RWPE1 (cell line): ENCODE measurements at places on chromosomes 6 and 20.
A peak's percentile ranks its signal among the peaks of the same experiment; 100 is the strongest.

DNA sequence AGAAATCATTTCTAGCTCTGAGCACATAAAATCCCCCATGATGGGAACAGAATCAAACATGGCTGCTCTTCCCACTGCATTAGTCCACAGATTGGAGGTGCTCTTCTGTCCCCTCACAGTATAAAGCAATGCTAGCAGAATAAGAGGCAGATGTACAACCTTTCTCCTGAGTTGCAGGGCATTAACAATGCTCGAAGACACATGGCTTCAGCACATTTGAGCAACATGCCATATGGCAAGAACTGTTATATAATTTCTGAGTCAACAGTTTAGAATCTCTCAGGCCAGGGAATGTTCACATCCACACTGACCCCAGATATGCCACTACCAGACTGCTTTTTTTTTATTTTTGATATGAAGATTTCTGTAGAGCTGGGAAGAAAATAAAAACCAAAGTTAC lies 119.6 kb downstream of the KIF13A start:
- peak; percentile 20 for DNase-seq

DNA sequence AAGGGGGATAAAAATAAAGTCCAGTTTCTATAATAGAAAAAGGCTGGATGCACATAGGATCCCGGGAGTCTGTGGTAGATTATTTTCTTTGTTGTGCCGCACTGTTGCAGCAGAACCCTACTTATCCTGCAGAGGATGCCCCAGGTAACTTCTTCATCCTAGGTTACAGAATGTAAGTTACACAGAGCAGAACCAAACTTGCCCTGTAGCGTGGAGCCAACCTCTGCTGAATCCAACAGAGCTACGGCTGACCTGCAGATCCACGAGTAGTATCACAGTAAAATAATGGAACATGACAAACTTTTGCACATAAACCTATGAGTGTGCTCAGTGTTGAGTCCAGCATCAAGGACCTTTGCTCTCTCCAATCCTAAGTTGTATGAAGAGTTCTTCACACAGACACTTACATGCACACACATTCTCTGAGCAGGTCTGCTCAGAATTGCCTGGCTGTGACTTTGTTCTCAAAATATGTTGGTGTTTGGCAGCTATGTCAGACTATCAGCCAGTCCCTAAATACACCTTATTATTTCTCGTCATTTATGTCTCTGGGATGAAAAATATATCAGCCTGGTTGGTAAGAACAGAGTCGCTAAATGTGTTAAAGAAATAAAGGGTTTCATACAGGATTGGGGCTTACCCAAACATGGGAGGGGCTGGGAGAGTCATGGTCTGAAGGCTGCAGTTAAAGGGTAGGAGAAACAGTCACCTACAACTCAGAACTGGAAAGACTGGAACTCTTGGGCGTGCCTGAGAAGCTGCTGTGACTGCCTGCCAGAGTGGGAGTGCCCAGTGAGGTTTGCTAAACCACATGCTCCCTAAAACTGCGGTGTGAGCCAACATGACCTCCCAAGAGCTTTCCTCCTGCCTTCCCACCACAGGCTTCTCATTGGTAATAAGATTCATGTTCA lies 165.1 kb upstream of the SLC24A3 start:
- DNase-seq = peak; percentile 73

GRCh38 chr6:17816921-17817611 lies 110.3 kb upstream of the NUP153 start:
- DNase-seq = no peak

- no peak for DNase-seq
Measured at GRCh38 chr6:15239616-15240364, 6.1 kb upstream of the JARID2 start.

DNA sequence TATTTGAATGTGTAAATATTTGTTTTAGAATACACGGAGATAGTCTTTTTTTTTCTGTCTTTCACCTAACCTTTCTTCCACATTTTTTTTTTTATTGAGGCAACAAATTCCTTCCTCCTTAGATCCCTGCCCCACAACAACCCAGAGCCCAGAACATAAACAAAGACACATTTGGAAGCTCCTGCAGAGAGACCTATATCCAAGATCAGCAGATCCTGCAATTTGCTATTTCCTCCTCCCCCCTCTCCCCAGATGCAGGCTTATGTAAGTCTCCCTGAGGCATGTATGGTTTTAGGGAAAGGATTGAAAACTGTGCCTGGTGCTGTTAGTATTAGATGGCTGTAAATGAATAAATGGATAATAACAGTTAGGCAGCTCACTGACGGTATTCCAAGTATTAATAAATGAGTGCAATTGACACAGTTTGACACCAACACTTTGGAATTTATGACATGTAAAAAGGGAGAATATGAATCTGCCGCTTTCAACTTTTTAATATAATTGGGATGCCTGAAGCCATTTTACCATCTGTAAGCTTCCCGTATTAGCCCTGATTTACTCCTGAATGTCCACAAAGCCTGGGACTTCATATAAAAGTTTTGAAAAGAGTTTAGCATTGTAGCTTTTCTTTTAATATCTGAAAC lies 608.3 kb upstream of the CITED2 start:
- no peak for DNase-seq

DNA sequence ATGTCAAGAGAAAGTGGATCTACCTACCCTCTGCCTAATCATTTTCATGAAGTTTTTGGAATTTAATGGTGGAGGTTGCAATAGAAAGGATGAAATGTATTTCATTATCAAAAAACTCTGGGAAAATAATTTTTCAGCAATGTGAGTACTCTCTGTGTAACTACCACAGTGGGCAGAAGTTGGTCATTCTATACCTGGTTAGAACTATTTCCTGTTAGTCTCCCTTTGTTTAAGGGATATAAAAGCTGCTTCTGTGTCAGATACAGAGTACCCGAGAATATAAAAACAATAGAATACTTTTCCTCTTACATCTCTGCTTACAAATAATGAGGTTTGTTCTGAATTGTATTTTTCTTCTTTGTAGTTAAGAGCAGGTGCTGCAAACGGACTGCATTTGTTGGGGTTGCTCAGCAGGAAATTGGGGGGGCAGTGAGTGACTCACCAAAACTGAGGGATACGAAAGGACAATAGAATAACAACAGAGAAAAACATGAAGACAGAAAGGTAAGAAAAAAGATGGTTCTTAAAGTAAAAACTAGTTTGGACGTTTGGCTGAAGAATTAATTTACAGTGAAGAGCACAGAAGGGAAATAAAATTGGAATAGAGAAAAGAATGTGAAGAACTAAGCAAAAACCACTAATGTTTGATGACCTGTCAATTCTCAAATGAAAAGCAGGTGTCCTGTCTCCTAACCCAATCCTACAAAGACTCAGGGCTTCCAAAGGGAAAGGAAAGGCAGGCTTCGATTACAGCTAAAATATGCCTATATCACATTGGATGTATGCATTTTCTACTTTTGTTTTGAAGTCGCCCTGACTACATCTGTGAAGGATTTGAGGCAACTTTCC lies 703.1 kb downstream of the RFPL4B start:
- no peak for DNase-seq

GRCh38 chr6:169890901-169891300 lies 139.5 kb downstream of the ERMARD start:
- DNase-seq = no peak

GRCh38 chr6:21933351-21933750 lies 339.8 kb downstream of the SOX4 start:
- no peak for DNase-seq

- no peak for DNase-seq
Measured at GRCh38 chr6:98044151-98044561, 761.1 kb upstream of the MMS22L start.

DNA sequence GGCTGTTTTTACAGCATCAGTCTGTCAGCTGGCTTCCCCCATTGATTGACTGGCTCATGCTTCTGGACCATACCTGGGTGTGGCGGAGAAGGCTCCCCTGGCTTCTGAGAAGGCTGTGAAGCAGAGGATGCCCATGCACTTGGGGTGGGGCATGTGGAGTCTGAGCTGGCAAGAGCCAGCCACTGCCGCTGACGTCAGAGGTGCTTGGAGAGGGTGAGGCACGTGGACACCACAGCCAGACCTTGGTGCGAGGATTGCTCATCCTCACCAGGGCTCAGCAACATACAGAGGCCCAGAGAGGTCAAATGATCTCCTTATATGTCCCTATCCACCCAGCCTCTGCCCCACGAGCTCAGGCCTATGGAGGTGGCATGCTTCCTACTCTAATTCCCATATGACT lies 211.2 kb upstream of the PMEPA1 start:
- DNase-seq = no peak

DNA sequence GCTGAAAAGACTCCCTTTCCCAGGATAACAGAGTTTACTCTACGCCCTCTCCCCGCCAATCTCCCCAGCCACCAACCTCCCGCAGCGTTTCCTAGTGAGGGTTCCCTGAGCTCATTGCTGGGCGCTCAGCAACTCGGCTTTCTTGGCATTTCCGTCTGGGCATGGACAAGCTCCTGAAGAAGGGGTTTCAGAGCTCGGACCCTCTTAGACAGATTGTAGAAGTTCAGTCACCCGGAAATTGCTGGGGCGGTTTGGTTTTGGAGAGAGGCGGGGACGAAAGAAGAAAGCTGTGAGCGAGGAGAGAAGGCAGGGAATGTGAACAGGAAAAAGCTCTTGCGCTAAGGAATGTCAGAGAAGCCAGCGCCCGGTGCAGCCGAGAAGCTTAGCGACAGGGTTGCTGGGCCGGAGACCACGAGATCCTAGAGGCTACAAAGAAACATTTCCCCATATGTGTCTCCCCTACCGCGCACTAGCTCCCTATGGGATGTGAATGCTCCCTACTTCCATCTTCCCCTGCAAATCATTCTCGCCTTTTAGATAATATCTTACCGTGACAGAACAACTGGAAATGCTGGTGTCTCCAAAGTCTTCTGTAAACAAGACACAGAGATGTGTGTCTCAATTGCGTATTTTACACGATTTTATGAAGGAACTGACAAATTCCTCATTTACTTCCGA lies 15.8 kb downstream of the POM121L2 start:
- no peak for DNase-seq

- DNase-seq = no peak
Measured at GRCh38 chr6:2632368-2632767, 118.4 kb downstream of the MYLK4 start.

- DNase-seq = peak; percentile 97
Measured at GRCh38 chr6:2810092-2810671, 31.5 kb downstream of the SERPINB1 start.

DNA sequence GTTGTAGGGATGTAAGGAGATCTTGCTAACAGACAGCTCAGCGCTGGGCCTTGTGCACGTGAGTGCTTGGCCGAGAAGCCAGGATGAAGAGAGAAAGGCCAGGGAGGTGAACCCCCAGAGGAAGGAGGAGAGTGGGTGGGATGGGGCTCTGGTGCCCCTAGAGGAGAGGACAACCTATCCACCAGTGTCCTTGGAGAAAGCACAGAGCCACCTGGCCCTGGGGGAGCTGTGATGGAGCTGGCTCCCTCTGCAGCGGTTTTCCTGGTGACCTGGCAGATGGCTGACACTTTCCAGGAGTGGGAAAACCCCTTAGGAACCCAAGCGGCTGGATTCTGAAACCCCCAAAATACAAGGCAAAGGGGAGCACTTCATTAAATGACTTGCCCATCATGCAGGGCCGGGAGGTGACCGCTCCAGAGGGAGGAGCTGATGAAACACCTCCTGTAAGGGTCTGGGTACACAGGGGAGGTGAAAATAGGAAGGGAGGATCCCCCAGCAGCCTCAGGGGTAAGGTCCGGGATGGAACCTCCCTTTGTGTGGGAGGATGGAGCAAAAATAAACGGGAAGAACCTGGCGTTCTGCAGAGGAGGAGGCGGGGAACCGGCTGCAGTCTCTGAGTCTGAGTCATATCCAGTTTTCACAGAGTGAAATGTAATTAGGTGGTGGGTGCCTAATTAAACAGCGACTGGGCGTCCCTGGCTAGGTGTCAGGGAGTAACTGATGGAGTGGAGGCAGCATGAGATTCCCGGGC lies 80.4 kb downstream of the SULF2 start:
- DNase-seq = peak; percentile 74

- no peak for DNase-seq
Measured at GRCh38 chr6:123215211-123215610, 219.2 kb downstream of the CLVS2 start.

DNA sequence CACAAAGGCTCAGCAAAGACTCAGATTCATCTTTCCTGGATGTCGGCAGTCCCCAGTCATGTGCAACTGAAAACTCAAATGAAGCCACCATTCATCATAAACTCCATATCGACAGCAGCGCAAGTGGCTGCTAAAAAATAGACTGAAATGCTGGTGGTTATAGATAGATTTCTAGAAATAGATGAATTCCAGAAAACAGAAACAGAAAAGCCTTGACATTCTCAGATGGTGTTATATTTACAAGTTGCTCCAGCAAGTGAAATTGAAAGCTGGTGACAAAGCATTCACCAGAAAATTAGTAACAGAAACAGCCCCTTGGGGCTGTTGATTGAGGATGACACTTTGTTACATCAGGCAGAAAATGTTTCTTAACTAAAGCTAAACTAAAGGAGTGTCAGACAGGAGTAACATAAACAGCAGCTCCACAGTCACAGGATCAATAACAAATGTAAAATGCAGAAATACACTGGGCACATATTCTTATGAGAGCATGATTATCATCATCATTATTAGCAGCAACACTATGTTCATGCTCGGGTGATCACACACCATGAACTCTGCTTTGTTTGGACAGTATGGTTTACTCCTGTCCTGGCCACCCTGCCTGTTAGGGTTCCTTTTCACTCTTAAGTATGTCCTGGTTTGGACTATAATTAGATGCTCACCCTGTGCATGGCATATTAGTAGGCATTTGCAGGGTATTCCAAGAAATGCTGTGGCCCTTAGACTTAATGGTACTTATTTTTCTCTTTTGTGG lies 36.4 kb upstream of the SLC35F1 start:
- no peak for DNase-seq

- DNase-seq = no peak
Measured at GRCh38 chr6:24357336-24358218, at the start of gene DCDC2. DCDC2 (minus strand) TSS chr6:24358059; CDS start chr6:24357750, 309 bp downstream.

GRCh38 chr20:6094063-6094462 lies 28.8 kb downstream of the FERMT1 start:
- DNase-seq = no peak

- DNase-seq = no peak
Measured at GRCh38 chr20:49478754-49479689, 3.4 kb downstream of the KCNB1 start.

DNA sequence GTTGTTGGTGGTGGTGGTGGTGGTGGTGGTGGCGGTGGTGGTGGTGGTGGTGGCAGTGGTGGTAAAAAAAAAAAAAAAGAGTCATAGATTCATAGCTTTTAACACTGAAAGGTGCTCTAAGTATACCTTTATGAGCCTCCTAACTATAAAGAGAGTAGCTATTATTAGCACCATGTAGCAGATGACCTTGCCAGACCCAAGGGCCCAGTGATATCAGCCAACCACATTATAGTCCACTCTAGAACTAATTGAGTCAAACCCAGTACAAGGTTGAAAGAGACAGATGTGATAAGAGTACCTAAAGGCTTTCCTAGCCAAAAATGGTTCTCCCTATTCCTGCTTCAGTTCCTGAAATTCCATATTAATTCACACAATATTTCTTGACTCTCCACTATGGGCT lies 245.3 kb downstream of the HACE1 start:
- DNase-seq = no peak
